Activated T-cell treated with anti-CD3 and anti-CD28 coated beads for 4 hours (primary cell): ENCODE measurements at places on chromosomes 12 and 14.

- no peak for DNase-seq
Observed at GRCh38 chr12:121543786-121544185, 37.0 kb downstream of the KDM2B start.

DNA sequence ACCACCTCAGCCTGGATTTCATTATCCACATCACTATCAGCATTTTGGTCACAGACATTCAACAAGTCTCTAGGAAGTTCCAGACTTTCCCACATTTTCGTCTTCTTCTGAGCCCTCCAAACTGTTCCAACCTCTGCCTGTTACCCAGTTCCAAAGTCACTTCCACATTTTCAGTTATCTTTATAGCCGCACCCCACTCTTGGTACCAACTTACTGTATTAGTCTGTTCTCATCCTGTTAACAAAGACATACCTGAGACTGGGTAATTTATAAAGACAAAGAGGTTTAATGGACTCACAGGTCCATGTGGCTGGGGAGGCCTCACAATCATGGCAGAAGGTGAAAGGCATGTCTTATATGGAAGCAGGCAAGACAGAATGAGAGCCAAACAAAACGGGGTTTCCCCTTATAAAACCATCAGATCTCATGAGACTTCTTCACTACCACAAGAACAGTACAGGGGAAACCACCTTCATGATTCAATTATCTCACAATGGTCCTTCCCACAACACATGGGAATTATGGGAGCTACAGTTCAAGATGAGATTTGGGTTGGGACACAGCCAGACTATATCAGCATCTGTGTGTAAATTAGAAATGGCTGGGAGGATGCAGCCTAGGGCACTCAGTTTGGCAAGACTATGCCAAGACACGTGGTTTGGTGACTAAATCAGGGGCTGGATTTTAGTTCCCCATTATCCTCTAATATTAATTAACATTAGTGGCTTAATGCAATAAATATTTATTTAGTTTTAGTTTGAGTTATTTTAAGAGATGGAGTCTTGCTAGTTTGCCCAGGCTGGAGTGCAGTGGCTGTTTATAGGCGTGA is 16.2 kb upstream of the FUT8 start:
- DNase-seq = no peak

- DNase-seq = no peak
Observed at GRCh38 chr14:104356738-104357688, 218.6 kb downstream of the KIF26A start.

GRCh38 chr12:15543347-15543746 is 221.0 kb downstream of the PTPRO start:
- DNase-seq = no peak

DNA sequence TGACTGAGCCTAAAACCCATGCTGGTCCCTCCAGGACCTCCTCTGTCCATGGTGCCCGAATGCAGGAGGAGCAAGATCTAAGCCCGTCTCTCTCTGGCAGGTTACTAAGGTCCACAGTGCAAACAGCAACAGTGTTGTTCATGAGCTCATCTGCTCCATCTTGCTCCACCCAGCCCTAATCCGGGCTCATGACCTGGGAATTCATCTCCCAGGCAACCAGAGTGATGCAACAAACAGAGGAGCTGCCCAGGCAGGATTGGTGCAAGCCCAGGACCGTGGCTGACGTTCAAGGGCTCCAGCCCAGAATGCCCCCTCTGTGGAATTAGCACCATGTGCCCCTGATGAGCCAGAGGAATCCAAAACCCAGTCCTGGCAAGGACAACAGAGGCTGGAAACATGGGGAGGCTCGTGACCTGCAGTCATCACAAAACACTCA is 29.9 kb downstream of the HSPB8 start:
- DNase-seq = no peak

DNA sequence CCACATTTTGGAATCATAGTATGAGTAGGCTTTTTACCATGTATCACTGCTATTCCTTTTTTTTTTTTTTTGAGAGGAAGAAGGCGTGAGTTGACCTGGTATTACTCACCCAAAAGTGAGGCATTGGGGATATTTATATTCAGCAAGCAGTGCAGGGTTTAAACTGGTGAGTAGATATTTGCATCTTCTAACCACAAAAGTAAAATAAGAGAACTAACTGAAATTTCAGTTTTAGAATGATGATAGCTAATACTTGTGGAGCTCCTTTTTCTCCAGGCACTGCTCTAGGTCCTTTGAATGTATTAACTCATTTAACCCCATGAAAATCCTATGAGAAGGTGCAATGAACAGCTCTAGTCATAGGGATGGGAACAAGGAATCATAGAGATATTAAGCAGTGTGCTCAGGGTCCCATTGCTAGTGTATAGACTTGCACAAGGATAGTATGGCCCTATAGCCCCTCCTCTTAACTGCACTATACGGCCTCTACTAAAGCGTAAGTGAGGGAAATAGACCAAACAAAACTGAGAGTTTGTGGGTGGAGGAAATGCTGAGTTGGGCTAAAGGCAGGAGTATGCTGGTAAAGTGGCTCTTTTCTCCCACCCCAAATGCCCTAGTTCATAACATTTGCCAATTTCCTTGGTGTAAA is 104.3 kb upstream of the MAX start:
- DNase-seq = no peak
